ENCODE measurements at places on chromosomes 5 and 9. TPM values are rescaled to one million over a fixed set of nuclear protein-coding genes. Genes with fewer than 3 reads are reported as not detected.

Gene PHAX
- total RNA-seq = 19.3 TPM

Gene PKD2L2
- total RNA-seq = not detected

Gene ARL10
- total RNA-seq = 2.7 TPM

Gene CATSPER3
- not detected for total RNA-seq

Gene GBA2
- 40.7 TPM for total RNA-seq

Gene PCDHB3
- total RNA-seq = 1.1 TPM

Gene DDX46
- 84.1 TPM for total RNA-seq

Data from ascending aorta (tissue), 2 donors.